ENCODE measurements at places on chromosomes 2 and 18.

GRCh38 chr18:79647307-79647706, 32.3 kb upstream of the CTDP1 start:
- DNase-seq: no peak

- DNase-seq: peak; percentile 63
Observed at GRCh38 chr18:80119111-80119510, 10.0 kb downstream of the ADNP2 start.

GRCh38 chr2:14285812-14286211, 346.7 kb upstream of the LRATD1 start:
- DNase-seq: no peak

DNA sequence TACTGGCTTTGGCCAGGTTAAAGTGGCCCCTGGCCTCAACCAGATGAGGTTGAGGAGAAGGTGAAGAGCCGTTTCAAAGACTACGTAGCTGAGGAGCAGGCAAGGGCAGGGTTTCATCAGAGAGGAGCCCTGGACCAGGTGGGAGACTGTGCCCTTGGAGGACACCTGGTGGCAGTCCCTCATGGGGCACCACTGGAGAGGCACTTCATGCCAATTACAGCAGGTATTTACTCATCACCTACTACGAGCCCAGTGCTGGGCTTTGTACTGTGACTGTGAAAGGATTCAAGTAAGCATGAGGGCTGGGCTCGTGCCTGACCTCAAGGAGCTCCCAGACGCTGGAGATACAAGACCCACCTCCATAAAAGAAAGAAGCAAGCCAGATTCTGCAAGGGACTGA, 37.6 kb downstream of the SMAD7 start:
- no peak for DNase-seq

DNA sequence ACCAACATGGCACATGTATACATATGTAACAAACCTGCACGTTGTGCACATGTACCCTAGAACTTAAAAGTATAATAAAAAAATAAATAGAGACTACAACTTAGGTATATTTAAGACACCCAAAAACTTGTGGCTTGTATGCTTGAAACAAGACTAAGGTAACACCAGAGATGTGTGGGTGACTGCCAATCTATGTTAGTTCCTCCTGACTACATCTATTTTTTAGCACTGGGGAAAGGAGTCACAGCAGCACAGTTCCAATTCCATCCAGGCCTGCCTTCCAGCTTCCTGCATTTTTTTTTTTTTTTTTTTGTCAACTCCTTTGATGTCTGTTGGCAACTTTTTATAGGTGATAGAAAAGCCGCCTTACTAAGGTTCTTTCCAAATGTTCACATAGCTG, 18.2 kb downstream of the C2orf69 start:
- no peak for DNase-seq

DNA sequence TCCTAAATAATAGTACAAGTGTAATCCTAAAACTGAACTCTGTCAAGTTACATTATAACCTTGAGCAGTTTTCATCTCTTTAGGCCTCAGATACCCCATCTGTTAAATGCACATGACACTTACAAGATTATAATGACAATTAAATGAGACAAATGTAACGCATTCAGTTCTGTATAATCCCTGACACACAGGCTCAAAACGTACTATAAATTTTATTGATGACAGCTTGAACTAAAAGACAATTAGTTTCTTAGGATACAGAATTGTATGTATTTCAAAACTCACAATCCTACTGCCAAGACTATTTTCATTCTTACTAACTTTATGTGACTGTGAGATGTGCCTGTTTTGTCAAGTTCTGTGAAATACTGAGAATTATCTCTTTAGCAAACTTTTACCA, 56.2 kb downstream of the GFPT1 start:
- DNase-seq: peak; percentile 93

- no peak for DNase-seq
Observed at GRCh38 chr18:59466980-59467379, 107.9 kb upstream of the LMAN1 start.

DNA sequence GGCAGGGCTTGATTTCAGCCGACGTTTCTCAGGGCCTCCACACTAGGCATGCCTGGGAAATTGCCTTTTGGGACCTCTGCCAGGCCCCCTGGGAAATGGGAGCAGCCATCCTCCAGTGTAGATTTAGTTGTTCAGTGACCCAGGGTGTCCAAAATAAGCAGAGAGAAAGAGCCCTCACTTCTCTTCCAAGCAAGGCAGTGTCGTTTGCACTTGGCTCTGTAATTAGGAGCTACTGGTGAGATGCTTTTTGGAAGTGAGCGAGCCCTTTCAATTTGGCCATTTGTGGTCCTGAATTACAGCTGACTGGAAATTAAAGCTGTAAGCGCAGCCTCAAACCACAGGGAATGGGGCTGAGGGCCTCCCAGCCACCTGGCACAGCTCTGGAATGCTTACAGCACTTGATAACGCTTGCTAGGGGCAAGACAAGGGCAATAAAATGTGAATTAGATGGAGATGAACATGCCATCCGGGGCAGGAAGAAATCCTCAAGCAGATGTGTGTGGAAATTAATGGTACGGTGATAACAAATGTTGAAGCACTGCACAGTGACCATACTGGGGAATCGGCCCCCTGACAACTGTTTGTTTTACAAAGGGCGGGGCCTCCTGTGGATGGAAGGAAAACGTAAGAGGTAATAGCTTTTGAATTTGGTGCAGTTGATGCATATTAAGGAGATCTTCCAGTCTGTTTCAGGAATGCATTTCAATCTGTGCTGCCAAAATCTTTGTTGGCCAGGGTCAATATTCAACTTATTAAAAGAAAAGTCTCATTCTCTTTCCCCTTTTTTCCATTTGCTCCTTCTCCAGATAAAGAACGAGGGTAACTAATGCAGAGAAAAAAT, 173.1 kb downstream of the UXS1 start:
- DNase-seq: no peak

GRCh38 chr2:61109291-61109690, 43.6 kb downstream of the SANBR start:
- DNase-seq: no peak

- no peak for DNase-seq
Observed at GRCh38 chr2:65282477-65283053, 54.9 kb downstream of the ACTR2 start.

DNA sequence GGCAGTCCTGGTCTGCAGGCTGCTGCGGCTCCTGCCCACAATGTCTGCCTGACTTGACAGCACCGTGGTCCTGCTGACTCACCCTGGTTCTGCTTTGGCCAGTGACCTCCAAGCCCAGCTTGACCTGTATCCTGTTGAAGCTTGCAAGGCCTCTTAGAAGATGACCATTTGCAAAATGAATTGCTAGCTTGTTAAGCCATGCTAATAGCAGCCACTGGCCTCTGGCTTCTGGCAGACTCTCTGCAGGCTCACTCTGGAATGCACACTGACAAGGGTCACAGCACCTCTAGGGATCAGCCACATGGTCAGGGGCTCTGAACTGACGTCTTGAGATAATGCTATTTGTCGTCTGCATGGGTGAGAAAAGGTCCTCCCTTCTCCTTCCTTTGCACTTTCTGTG, 25.9 kb downstream of the CNGA3 start:
- no peak for DNase-seq

DNA sequence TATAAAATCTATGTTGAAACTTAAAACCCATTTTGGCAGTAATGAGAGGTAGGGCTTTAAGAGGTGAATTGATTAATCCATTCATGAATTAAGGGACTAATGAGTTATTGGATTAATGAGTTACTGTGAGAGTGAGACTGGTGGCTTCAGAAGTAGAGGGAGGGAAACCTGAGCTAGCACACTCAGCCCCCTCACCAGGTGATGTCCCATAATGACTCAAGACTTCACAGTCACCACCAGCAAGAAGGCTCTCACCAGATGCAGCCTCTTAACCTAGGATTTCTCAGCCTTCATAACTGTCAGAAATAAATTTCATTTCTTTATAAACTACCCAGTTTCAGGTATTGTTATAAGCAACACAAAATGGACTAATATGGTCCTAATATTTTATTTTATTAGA, 621.7 kb upstream of the ACVR2A start:
- no peak for DNase-seq

DNA sequence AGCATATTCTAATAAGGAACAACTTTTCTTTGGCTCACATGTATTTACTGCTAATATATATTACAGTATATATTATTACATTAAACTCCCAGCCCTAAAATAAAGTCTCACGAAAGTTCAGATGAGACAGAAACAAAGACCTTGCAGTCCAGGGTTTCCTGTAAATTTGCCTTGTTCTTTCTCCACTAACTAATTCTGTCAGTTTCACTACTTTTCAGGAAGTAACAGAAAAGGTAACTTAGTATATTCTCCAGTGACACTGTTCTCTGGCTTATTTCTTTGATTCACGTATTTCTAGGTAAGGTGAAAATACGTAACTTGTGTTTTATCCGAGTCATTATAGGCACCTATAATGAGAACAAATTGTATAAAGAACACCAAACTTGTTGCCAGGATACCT, 35.2 kb downstream of the HDLBP start:
- no peak for DNase-seq

DNA sequence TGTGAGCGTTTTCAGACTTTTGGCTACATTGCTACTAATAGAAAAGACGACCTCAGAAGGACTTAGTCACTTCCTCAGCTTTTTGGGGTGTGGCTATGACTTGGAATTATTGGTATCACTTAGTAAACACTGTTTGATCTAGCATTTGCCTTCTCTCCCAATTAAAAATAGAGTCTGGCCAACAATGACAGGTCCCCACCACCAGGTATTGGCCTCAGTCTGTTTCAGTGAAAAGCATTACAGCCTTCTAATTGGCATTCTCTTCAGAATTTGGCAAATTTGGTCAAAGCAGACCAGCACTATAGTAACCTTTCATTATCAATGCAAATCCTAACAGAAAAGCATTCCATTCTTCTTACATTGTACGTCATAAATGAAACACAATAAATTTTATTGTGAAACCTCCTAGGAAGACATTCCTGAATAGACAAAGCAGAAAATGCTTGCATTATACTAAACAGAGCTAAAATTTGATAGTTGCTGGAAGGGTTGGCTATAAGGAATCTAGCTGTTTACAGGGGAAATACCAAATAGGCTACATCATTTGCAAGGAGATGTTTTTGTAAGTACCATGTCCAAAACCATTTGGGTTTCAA, 613.9 kb downstream of the IRS1 start:
- DNase-seq: peak; percentile 91

- no peak for DNase-seq
Observed at GRCh38 chr2:127089478-127090235, 17.3 kb downstream of the BIN1 start.

DNA sequence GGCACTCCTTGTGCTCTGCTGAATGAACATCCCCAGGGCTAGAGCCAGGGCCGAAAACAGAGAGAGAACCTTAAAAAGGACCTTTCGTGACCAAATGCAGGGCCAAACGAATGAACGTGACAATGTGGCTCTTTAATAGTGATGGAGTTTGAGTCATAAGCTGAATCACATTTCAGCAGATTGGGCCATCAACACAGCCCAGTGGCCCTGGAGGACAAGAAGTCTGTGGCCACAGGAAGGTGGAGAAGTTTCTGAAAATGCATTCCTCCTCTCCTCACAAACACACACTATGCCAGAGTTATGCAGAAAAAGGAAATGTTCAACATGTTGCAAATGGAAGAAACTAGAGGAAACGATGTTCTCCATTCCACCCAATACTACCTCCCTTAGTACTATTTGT, 415.8 kb downstream of the HRH4 start:
- no peak for DNase-seq

DNA sequence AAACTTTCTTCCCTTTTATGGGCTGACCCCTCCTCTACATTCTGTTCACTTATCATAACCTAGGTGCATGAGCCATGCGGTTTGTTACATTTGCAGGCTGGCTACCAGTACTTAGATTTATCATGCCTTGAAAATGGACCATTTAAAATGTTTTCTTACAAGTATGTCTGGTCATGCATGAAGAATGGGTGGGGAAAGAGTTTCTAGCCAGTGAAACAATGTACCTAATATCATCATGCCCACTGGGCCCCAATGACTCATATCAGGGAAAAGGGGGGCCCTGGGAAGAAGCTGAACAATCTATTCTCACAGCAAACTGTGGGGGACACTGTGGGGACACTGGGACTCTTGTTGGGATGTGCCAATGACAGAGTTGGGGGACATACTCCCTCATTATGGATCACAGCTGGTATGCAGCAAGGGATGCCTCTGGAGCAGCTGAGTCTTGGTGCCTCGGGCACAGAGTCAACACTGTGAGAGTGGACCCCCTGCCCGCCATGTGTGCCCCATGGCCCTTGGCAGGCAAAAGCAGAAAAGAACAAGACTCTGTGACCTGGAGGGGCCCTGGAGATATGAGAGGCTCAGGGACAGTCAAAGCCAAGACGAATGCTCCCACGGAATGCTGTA, 156.3 kb downstream of the ZNF516 start:
- DNase-seq: no peak

- no peak for DNase-seq
Observed at GRCh38 chr18:39942702-39943101, 2012.3 kb upstream of the PIK3C3 start.

DNA sequence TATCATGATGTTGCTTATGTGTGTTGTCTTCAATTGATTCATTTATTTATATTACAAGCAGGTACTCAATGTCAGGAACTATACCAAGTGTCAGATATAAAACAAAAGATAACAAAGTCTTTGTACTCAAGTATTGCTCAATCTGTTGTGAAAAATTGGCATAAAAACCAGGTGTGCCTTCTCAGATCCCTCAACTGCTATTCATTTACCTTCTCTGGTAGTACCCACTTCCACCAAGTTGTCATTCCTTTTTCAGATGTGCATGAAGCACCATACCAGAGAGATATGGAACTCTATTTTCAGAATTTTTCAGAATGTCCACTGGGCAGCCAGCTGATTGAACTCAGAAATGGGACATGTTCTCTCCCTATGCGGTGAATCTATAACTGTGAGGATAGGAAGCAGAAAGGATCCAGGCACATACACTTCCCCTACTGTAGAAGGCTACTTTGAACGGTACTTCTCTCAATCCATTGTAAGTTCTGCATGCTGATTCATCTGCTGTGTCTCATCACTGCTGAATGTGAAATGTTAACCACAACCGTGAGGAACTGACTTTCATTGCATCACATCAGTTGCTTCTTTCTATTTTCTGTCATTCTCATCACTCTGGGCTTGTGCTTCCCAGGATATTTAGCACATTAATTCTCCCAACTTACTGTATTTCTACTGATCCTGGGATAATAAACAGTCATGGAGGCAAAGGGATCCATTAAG, 1621.3 kb downstream of the SUCLG1 start:
- no peak for DNase-seq

DNA sequence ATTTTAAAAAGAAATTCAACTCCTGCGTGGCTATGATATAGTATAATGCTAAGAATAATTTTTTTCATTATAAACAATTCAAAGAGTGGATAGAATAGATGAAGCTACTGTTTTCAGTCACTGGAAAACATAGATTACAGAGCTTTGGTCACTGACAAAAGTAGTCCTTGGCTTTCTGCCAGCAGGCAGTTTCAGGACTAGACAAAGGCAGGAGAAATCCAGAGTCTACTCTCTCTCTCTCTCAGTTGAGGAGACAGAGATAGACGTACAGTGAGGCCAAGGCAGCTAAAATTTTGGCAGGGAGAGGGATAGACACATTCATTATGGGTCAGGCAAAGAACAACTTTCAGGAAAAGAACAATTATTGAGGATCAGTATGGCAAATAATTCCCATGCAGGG, 491.4 kb upstream of the CRIM1 start:
- DNase-seq: no peak

GRCh38 chr2:11983401-11983800, 237.0 kb downstream of the LPIN1 start:
- DNase-seq: no peak
